CMK (cell line): ENCODE measurements at places on chromosomes 5 and 9.

- DNase-seq: no peak
These were observed 31.1 kb upstream of the CETN3 start for GRCh38 chr5:90440644-90441043.

- DNase-seq: no peak
These were observed 571 bp upstream of the S1PR3 start for GRCh38 chr9:88990729-88991065.

- DNase-seq: no peak
These were observed 97.3 kb upstream of the IQGAP2 start for GRCh38 chr5:76305775-76306174.

- DNase-seq: no peak
These were observed 170.5 kb downstream of the DCP2 start for GRCh38 chr5:113147101-113147508.

DNA sequence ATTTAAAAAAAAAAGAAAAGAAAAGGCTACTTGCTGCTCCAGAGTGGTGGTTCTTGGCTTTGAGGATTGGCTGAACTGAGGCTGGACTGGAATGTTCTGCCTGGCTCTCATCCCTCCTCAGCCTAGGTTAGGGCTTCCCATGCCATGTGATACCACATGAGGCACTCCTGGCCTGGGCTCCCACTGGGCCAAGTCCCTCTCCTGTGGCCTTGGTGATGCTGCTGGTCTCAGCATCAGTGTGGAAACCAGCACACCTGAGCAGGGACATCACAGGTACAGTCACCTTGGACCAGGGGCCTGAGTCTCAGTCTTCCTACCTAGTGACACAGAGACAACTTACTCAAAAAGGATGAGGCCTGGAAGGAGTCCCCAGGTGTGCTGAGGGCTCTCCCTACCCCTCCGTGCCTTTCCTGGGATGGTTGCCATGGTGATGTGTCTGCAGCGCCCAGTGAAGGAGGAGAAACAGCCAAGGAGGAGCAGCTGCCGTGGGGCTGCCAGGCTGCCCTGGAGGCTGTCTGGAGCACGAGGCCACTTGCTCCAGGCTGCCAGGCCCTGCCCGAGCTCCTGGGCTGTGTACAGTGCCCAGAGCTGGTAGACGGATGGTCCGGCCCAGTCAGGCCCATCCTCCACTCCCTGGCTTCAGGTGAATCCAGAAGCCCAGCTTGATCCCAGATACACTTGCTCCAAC, 71.0 kb downstream of the WNK2 start:
- DNase-seq: no peak

- no peak for DNase-seq
These were observed 2.8 kb downstream of the LMX1B start for GRCh38 chr9:126616521-126616976.

DNA sequence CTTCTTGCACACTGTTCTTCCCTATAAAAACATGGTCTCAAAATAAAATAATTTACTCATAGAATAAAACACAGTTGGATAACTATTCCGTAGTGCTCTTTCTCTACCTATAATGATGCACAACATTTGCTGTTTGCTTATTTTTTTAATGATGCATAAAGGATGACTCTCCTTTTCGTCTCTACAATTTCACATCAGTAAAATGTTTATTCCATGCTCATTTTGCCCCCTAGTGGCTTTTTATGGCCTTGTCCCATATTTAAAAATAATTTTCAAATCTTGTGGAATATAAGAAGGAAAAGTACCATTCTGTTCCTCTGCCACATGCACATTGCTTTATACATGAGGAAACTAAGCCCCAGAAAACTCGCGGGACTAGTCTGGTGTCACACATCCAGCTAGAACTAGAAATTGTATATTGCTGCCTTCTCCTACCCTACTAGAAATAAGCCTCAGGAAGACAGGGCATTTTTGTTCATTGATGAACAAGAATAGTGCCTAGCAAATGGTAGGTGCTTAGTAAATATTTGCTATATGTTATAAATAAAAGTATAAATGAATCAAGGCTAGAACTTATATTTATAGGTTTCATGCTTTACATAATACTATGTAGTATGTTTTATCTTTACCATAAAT, 12.7 kb downstream of the KCTD16 start:
- DNase-seq: no peak

- no peak for DNase-seq
These were observed 13.4 kb downstream of the OLFML2A start for GRCh38 chr9:124790301-124790700.

- DNase-seq: no peak
These were observed 26.0 kb upstream of the EPB41L4B start for GRCh38 chr9:109346904-109347303.

DNA sequence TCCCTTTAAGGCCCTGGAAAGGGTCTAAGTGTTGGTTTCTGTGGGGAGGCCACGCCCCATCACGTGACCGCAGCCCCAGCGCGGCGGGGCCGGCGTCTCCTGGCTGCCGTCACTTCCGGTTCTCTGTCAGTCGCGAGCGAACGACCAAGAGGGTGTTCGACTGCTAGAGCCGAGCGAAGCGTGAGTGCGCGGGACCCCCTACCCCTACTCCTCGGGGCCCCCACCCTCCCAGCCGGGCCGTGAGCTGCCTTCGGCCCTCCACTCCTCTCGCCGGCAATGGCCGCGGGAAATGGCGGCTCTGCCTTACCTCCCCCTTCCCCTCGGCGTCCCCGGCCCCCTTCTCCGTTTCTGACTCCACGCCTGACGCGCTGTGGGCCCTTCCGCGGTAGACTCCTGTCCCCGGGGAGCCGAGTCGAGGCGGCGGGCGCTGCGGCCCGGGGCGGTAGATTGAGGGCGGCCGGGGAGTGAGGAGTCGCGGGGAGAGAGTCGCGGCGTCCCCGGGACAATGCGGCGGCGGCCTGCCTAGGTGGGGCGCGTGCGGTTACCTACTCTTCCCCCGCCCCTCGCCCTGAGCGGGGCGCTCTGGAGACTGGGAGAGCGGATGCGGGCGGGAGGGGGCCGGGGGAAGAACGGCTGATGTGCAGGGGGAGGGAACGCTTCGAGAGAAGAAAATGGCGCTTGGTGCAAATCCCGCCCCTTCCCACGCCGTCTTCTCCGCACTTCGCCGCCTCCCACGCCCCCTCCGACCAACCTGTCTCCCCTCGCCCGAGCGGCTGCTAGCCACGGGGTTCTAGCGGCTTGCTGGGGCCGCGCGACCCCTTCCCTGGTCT, at the start of gene SUB1:
TSS of gene SUB1 (plus strand) at position 112 of the 830 bp plus-strand sequence. CDS start 2,956 bp downstream, outside the sequence.
- DNase-seq: peak; percentile 90

- no peak for DNase-seq
These were observed 17.4 kb downstream of the HAUS6 start for GRCh38 chr9:19085295-19085694.

- DNase-seq: no peak
These were observed 43.2 kb upstream of the PRSS3 start for GRCh38 chr9:33752130-33752637.

GRCh38 chr9:6428940-6429889, 16.2 kb downstream of the UHRF2 start:
- no peak for DNase-seq

GRCh38 chr5:170882345-170882744, 20.5 kb downstream of the RANBP17 start:
- DNase-seq: no peak

- no peak for DNase-seq
These were observed 87.8 kb downstream of the ZNF618 start for GRCh38 chr9:113963696-113964494.

DNA sequence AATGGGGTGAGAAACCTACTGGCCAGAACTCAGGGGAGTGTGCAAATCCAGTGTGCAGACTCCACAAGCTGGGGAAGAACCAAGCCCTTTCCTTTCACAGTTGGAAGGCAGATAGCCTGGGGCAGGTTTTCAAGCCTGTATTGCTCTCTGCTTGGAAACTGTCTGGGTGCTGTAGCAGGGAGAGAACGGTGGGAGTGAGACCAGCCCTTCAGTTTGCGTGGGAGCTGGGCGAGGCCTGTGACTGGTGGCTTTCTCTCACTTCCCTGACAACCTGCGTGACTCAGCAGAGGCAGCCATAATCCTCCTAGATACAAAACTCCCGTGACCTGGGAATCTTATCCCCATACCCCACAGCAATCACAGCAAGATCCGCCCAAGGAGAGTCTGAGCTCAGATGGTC, 44.9 kb upstream of the SNCAIP start:
- DNase-seq: no peak

DNA sequence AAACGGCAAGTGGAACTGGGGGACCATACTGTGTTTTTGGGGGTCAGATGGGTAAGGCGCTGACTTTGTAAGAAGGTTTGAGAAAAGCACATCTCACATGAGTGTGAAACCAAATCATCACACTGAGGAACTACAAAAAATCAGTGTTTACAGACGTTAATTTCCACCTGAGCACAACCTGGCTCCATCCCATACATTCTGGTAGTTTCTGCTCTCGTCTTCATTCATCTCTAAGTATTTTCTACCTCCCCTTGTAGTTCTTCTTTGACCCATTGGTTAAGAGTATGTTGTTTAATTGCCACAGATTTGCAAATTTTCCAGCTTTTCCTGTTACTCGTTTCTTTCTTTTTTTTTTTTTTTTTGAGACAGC, 8.9 kb upstream of the DPP7 start:
- no peak for DNase-seq

DNA sequence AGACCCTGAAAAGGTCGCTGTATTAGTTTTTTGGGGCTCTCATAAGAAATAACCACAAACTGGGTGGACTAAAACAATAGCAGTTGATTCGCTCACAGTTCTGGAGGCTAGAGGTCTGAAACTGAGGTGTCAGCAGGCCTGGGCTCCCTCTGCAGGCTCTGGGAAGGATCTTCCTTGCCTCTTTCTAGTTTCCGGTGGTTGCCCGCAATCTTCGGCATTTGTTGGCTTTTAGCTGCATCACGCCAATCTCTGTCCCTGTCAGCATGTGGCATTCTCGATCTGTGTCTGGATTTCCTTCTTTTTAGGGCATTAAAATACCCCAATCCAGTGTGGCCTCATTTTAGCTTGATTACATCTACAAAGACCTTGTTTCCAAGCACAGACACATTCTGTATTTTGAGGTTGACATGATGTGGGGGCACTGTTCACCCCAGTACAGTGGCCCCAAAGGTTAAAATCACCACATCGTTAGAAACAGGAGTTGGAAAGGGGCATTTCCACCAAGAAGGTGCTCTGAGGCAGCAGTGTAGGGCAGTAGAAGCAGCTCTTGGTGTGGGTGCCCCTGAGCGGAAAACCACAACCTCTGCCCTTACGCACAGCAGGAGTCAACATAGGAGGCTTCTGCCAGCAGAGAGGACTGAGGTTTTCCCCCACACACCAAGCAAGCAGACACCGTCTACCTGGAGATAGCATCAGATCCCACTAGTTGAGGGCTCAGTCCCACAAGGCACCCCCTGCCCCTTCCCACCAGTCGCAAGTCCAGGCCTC, 13.5 kb downstream of the ZNF79 start:
- DNase-seq: no peak

DNA sequence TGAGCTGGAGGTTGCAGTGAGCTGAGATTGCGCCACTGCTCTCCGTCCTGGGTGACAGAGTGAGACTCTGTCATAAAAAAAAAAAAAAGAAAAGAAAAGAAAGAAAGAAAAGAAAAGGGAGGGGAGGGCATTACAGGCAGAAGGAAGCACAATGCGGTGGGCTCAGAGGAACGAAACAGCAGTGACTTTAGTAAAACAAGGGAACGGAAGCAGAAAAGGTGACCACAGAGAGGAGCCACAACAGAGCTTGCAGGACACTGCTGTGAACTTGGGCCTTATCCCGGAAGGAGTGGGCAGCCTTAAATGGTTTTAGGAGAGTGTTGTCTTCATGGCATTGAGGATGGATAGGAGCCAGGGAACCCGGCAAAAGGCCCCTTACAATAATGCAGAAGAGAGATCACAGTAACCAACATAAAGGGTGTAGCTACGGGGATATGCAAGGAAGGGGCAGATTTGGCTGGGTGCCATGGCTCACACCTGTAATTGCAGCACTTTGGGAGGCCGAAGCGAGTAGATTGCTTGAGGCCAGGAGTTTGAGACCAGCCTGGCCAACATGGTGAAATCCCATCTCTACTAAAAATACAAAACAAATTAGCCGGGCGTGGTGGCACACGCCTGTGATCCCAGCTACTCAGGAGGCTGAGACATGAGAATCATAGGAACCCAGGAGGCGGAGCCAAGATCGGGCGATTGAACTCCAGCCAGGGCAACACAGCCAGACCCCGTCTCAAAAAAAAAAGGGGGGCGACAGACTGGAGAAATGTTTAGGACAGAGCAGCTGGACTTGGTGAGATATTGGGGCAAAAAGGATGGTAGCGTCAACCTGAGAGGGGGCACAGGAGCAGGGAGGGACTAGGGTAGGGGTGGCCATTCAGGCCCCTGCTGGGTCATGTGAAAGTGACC, 83.9 kb upstream of the ZBTB43 start:
- DNase-seq: no peak

DNA sequence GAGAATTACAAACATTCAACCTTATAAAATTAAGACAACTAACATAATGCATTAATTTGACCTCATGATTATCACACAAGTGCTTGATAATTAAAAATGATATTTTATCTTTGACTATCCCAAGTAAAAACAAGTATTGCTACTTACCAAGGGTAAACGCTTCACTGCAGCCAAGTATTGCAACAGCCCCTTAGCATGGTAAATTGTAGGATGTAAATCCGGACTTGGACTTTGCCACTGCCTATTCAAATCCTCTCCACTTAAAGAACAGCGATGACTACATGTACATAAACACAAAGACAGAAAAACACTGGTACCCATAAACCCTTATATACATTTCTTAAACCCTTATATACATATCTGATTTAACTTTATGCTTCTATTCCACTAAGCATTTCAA, 155.1 kb downstream of the AGTPBP1 start:
- no peak for DNase-seq

DNA sequence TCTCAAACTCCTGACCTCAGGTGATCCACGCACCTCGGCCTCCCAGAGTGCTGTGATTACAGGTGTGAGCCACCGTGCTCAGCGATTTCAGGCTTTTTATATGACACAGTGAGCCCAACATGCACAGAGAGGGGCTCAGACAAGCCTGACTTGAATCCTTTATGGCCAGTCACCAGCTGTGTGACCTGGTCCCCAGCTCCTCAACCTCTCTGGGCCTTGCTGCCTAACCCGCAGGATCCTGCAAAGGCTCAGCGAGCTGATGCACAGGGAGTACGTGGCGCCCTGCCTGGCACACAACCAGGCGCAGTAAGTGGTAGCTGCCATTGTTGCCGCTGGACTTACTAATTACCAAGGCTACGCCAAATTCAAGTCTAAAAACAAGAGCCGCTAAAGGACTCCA, 16.6 kb upstream of the NCS1 start:
- no peak for DNase-seq

DNA sequence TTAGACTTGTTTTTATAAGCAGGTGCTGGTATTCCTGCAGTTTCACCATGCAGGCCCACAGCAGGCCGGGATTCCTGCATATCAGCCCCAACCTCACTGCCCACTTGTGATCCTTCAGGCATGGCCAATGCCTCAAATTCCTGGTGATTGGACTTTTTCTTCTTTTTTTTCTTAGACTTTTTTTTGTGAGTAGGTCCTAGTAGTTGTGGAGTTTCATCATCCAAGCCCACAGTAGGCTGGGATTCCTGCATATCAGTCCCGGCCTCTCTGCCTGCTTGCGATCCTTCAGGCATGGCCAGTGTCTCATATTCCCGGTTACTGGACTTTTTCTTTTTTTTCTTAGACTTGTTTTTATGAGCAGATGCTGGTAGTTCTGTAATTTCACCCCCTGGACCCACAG, 4.8 kb downstream of the TTF1 start:
- no peak for DNase-seq
